Activated CD8-positive, alpha-beta memory T cell treated with anti-CD3 and anti-CD28 coated beads for 1 hour (primary cell): ENCODE measurements at places on chromosomes 12 and 14.

DNA sequence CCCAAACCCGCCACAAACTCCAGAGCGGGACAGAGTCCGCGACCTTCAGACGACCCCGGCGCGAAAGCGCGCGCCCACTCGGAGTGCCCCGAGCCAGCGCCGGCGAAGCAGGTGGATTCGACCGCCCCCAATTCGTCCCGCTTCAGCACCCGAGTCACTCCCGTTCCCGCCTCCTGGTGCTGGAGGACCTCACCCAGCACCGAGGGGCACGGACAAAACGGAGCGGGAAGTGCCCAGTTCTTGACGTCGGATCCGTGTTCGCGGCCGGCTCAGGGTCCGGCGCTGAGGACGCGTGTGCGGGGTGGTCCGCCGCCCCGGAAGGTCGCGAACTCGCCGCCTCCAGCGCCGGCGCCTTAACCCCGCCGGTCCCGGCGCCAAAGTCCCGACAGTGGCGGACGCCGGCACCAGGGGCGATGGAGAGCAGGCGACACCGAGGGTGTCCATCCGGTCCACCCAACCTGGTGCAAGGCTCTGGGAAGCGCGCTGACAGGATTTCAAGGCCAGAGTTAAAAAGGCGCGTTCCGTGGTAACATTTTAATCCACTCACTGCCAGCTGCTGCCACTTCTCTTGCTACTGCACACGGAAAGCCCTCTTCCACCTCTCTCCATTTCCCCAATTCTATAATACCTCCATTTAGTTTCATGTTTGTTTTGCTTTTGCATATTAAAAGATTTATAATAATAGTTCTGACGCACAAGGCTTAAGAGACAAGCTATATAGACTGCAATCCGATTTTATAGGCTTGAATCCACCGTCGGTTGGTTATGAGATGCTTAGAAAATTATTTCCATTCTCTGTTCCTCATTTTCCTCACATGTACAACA lies 240.0 kb upstream of the CPNE8 start:
- DNase-seq, result no peak

GRCh38 chr12:52582486-52582885 lies 8.8 kb upstream of the KRT74 start:
- DNase-seq, result no peak

DNA sequence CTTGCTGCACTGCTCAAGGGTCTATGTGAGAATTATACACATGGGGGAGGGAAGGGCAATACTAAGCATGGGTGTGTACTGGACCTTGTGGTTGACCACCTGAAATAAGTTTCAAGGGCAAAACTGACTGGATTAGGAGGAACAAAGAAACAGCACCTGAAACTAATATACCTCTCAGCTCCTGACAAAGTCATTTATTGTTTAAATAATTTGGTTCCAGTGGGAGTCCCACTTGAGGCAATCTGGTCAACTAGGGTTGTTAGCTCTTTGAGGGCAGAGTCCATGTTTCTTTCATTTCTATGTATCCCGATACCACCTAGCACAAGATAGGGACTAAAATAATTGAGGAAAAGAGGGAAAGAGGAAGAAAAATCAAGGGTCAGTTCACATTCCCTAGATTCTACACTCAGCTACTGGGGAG lies 45.5 kb downstream of the STXBP6 start:
- DNase-seq, result no peak

DNA sequence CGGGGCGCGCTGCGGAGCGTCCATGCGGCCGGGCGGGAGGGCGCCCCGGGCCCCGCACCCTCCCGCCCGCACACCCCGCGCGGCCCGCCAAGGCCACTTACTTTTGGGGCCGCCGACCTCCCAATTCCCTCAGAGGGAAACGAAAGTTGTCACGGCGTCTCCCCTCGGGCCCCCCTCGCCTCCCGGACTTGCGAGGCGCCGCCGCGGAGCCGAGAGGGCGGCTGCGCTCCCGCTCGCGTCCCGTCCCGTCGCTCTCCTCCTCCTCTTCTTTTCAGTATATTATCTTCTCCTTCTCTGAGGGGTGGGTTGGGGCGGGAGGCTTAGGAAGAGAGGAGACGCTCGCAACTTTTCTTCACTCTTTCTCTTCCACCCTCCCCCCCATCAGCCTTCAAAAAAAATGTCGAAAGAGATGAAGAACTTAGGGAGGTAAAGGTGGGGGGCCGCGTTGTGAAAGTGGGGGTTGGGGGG lies 613 bp downstream of the DUSP16 start:
- DNase-seq, result peak; percentile 3

GRCh38 chr12:53700567-53700966 lies 24.7 kb upstream of the ATP5MC2 start:
- no peak for DNase-seq

- no peak for DNase-seq
Observed at GRCh38 chr12:57011438-57012424, 4.6 kb downstream of the TAC3 start.

GRCh38 chr14:54777395-54777794 lies 125.2 kb downstream of the GCH1 start:
- DNase-seq, result no peak

- no peak for DNase-seq
Observed at GRCh38 chr14:47857646-47858045, 182.2 kb upstream of the MDGA2 start.

- no peak for DNase-seq
Observed at GRCh38 chr14:24232645-24233537, at the start of gene GMPR2. TSS of gene GMPR2 (plus strand) at chr14:24232929. CDS start at chr14:24233254, 325 bp downstream.

- no peak for DNase-seq
Observed at GRCh38 chr12:87425942-87426554, 603.2 kb downstream of the C12orf50 start.

DNA sequence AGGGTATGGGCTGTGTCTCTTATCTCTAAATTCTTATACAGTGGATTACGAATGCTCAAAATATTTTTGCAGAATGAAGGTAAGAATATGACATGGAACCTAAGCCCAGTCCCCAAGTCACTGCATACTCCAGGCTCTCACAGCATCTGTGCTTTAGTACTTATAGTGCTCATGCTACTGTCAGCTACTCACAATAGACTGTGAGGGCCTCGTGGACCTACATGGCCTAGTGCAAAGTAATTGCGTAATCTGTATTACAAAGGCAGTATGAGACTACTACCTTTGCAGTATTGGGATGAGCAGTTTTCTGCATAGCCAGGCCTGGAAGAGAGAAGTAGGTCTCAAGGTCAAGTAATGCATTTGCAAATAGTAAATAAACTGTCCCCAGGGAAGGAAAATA lies 27.9 kb downstream of the VWF start:
- DNase-seq, result no peak

GRCh38 chr12:72075891-72076557 lies 137.4 kb downstream of the TPH2 start:
- DNase-seq, result no peak

GRCh38 chr12:77785211-77785610 lies 45.5 kb upstream of the NAV3 start:
- DNase-seq, result no peak

DNA sequence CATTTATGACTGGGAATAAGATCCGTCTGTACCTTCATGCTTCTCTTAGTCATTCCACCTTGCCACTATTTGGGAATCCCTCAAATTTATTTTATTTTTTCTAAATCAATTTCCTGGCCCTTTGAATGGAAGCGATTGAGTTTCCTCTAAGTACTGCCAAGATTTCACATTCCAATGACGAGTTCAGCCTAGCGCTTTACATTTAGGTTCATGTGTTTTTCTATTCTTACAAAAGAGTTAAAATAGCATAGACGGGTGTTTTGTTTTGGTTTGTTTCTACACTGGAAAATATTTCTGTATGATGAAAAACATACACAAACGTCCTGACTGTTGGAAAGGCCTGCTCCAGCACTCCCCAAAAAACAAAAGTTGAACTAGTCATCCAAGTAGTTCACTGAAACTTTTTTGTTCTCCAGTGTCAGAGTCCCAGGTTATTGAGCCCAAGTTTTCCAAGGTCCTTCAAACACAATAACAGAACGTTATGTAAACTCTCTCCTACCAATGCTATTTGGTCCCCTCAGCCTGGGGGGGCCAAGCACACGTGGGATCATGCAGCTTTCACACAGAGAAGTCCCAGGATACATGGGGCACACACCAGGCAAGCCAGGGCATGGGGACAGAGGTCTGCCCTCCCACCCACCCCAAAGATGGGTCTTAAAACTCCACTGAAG lies 74.8 kb upstream of the FOXN3 start:
- DNase-seq, result no peak

- DNase-seq, result no peak
Observed at GRCh38 chr14:19743256-19743655, at the start of gene OR4Q3. TSS of gene OR4Q3 (plus strand) at chr14:19743571.

- DNase-seq, result no peak
Observed at GRCh38 chr12:52755533-52755932, 21.6 kb downstream of the KRT76 start.

DNA sequence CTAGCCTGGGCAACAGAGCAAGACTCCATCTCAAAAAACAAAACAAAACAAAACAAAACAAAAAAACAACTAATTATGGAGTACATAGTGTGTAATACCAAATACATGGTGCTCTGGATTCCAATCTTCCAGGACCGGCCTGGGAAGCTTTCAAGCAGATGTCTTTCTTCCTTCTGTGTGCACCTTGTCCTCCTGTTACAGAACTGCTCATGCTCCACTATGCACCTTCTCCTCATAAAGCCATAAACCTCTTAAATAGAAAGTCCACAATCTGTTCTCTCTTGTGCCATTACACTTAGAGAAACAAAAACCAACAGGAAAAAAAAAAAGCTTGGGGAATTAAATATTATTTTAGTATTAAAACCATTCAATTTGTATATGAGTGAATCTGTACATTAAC lies 12.5 kb downstream of the MOK start:
- no peak for DNase-seq

DNA sequence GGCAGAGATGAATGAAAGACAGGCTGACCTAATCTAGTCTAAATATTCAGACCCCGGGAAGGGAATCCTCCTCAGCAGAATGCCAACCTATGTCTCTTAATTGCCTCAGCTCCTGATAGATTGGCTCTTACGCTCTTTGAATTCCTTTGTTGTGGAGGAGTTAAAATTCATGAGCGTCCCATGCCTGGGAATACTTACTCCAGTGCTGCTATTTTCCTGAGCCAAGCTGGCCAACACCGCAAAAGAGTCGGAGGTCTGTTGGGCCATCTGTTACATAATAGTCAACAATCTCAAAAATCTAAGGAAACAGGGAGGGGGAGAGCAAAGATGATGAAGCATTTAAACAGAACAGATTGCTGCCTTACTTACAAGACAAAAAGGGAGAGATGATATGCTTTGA lies 182.8 kb downstream of the ASCL1 start:
- no peak for DNase-seq

GRCh38 chr12:123284669-123285068 lies 13.0 kb upstream of the CDK2AP1 start:
- no peak for DNase-seq

DNA sequence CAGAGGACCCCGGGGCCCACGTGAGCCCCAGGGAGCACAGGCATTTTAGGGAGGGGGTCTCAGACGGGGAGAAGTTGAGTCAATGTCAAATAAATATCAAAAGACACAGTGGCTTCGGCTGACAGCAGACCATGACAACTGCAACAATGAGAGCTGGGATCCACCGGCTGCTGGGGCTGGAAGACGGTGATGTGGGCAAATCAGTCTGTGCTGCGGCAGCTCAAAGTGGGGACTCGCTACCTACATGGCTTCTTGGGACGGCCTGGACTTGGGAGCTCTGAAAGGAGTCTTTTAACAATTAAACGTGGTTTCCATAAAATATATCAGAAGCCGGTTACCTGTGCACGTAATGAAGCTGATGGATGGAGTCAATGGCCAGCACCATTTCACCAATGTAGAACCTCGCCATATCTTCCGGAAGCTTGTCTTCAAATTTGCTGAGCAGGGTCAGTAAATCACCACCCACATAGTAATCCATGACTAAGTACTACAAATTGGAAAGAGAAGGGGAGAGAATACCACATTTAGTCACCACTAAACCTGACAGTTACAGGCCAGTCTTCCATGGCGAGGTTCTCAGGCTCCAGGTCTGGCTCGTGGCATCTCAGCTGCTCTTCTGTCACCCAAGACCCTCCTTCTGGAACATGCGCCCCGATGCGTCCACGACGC lies 58.0 kb downstream of the CDC42BPB start:
- DNase-seq, result no peak

GRCh38 chr12:7872566-7873319 lies at the start of gene SLC2A14:
TSS of gene SLC2A14 (minus strand) at chr12:7872915. CDS start at chr12:7869880, 3,035 bp downstream.
- DNase-seq, result no peak

DNA sequence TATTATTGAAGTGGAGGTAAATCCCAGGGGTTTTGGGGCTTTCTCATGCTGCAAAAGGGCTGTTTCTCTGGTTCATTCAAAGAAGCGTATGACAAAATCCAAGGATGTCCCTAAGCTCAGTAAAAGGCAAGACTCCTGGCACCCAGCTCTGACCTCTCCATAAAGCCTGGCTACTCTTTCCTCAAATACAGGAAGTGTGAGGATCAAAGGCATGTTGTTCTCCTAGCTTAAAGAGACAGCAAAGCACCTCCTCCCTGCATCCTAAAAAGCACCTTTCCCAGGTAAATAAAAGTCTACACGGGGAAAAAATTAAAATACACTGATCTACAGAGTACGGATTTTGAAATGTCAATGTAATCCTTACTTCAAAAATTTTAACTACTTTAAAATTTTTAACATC lies 118.6 kb downstream of the LMNTD1 start:
- DNase-seq, result no peak

GRCh38 chr14:96693987-96694386 lies 103.2 kb upstream of the VRK1 start:
- no peak for DNase-seq

DNA sequence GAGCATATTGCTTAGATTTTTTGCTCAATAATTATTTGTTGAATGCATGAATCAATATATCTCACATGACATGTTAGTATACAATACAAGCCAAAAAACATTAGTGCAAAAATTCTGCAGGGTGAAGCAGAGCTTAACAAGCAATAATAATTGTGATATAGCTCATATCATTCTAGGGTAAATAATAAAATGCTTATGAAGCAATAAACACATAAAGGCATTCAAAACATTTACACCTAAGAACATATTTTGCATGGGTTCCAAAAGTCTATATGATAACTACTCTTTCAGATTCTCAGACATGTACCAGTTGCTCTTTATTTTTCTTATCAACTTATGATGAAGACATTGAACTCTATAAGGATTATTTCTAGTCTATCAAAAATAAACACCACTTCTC lies 886.2 kb downstream of the TRHDE start:
- DNase-seq, result no peak

DNA sequence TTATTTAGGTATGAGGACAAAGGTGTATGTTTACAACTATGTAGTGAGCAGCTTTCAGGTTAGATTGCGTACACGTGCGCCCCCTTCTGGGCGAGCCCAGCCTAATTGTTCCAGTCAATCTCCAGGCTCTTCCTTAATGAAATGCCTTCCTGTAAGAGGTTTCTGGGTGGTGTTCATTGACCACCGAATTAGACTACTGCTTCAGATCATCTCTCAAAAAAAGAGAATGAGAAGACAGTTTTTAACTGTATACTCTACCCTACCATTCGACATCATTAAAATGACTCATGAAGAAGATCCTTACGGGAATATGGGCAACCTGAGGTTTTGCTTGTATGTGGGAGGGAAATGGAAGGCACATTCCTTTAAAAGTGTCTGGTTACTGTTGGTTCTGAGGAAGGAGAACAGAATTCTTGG lies 2.1 kb downstream of the LUM start:
- no peak for DNase-seq

GRCh38 chr12:76037130-76038103 lies 5.8 kb upstream of the PHLDA1 start:
- no peak for DNase-seq

GRCh38 chr12:107669946-107670345 lies 15.7 kb upstream of the PWP1 start:
- DNase-seq, result no peak

GRCh38 chr14:24246765-24247212 lies 4.4 kb upstream of the TINF2 start:
- no peak for DNase-seq

GRCh38 chr12:67599691-67600090 lies 48.9 kb upstream of the DYRK2 start:
- DNase-seq, result no peak

GRCh38 chr12:116693286-116694227 lies 44.3 kb downstream of the SPRING1 start:
- DNase-seq, result no peak
